Calu3 (cell line): ENCODE measurements at places on chromosomes 16 and 17. TPM values are rescaled to one million over a fixed set of nuclear protein-coding genes. Genes with fewer than 3 reads are reported as not detected.
A peak's percentile ranks its signal among the peaks of the same experiment; 100 is the strongest.

DNA sequence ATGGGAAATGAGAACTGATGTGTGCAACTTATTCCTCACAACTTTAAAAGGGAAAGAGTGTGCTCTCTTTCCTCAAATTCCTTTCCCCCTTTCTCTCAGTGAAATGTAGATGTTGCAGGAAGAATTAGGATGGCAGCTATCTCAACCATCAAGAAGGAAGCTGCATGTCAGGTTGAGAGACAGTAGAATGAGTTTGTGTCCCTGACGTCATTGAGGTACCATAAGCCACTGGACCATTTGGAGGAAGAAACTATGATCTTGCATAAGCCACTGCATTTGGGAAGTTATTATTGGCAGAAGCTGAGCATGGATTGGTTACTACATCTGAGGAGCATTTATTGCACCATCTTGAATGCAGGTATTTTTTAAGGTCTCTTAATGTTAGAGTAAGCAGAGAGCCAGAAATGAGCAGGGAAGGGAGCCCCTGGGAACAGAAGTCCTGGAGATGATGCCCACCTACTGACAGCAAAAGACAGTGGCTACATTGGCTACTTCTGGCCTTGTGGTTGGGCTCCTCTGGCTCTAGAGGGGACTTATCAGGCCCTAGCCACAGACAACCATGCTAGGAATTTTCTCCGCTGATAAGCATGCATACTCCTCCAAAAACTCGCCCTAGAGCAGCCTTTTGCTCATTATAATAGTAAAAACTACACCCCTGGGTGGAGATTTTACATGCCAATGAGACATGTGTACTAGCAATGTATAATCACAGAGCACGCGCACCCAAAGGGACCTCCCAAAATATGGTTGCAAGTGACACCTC, 249.0 kb upstream of the SALL1 start:
- no peak for DNase-seq
- no peak overlapping the region for H3K27ac ChIP-seq
- H3K36me3 ChIP-seq: peaks cover 13% of the 10 kb centered on the region
- peaks cover 68% of the 10 kb centered on the region for H3K4me1 ChIP-seq

DNA sequence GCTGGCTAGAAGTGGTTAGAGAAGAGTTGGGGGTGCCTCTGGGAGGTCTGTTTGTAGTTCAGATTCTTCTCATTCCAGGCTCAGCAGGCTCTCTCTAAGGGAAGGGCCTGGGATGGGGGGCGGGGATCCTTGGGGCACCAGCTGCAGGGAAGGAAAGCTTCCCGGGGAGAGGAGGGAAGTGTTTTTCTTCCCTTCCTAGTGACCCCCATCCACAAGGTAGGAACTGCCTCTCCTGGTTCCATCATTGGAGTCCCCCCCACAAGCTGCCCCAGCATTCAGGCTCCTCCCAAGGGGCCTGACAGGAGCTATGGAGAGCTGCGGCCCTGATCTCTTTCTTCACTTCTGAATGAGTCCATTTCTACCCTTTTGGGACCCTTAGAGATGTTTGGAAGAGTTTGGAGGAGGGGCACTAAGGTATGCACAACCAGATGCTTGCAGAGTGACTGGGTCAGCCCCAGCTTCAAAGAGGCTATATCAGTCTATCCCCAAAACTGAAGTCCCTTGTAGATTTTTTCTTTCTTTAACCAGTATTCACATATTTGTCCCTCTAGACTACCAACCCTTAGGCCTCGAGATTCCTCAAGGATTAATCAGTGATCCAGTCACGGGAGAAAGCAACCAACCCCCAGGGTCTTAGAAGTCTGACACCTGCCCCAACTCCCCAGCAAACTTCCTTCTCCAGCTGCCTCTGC, 13.9 kb upstream of the FZD2 start:
- H3K4me1 ChIP-seq: peaks cover 61% of the 10 kb centered on the region
- H3K4me3 ChIP-seq: peak overlapping the region; percentile 54
- DNase-seq: peak; percentile 81
- peak overlapping the region; percentile 61 for H3K27ac ChIP-seq
- peaks cover 12% of the 10 kb centered on the region for H3K36me3 ChIP-seq

DNA sequence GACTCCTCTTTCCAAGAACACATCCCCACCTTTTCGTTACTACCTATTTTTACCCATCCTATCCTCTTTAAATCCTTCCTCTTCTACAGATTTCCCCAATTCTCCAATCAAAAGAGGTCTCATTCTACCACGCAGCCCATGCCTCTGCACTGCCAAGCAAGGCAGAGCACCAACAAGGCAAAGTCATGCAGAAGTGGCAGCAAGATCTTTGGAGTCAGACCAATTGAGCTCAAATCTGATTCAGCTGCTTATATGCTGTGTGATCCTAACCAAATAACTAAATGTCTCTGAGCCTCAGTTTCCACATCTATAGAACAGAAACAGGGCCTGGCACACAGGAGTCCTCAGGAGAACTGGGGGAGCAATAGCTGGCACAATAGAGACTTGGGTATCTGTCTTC, 41.0 kb downstream of the TOM1L2 start:
- H3K27ac ChIP-seq: no peak overlapping the region
- H3K27me3 ChIP-seq: no peaks in the 10 kb centered on the region
- peaks cover 16% of the 10 kb centered on the region for H3K4me1 ChIP-seq
- no peaks in the 10 kb centered on the region for H3K36me3 ChIP-seq
- H3K4me3 ChIP-seq: no peak overlapping the region

DNA sequence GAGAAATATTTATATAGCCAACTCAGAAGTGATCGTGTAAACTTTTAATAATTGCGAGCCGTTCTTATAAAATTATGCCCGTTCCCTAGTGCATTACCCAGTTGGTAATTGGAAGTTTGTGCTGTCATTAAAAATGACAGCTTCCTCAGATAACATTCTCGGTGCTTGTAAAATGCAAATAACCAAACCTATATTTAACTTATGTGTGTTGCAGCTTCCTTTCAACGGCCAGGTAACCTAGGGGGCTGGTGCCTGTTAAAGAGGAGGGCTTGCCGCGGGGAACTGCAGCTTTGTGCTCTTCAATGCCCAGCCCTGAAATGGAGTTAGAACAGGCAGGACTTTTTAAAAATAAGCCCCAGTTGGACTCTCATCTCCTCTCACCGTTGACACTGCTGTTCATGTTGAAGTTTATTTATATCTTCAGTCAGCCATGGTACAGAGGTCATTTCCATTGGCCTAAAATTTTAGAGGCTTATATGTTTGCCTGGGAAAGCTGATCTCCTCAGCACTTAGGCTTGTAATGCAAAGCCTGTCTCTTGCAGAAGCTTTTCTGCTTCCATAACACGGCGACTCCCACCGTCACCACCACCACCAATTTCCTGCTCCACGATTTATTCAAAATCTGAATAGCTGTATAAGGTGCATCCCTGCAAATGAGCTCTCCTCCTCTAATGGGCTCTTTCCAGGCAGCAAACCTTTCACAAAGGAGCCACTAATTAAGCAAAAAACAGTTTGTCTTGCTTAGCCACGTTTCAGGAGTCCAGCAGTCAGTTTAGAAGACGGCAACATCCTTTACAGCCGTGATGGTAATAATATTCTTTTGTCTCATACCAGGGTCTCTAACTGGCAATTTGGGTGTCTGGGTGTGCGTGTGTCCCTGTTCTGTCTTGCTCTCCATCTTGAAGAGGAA, 74.7 kb downstream of the RPA1 start:
- H3K4me1 ChIP-seq: no peaks in the 10 kb centered on the region
- H3K27me3 ChIP-seq: peaks cover 37% of the 10 kb centered on the region
- H3K36me3 ChIP-seq: no peaks in the 10 kb centered on the region
- no peak for DNase-seq
- H3K27ac ChIP-seq: no peak overlapping the region

- no peak overlapping the region for H3K4me3 ChIP-seq
- H3K27ac ChIP-seq: no peak overlapping the region
- H3K27me3 ChIP-seq: peaks cover 100% of the 10 kb centered on the region
- no peak for DNase-seq
These were observed 107.6 kb downstream of the ZNF423 start for GRCh38 chr16:49748322-49748721.

The CENPV gene
- 49.9 and 58.0 TPM in 2 replicates for total RNA-seq

DNA sequence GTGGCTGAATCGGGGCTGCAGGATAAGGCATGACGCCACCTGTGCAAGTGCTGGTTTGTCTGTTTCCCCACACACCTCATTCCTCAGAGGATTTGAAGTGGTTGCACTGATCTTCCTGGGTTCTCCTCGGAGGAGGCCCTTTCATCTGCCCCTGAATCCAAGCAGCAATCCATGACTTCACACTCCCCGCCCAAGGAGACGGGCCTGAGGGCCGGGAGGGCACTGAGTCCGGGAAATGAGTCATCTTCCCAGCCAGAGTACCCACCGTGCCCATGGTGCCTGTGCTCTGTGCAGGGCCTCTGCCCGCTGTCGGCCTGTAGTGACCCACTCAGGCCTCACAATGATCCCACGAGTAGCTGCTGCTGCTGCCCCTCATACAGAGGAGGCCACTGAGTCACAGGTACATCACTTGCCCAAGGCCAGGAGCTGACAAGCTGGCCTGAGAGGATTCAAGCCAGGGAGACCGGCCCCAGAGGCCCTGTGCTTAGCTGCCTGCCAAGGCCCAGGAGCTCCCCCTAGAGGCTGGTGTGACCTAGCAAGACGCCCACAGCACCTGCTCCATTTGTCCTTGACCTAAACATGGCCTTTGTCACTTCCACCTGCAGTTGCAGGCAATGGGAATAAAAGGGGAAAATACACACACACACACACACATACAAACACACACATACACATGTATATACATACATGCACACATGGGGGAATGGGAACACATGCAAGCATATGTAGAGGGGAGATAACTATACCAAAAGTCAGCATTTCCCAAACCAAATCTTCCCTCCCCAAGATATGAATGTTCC, 240.0 kb downstream of the C16orf95 start:
- peaks cover 12% of the 10 kb centered on the region for H3K4me1 ChIP-seq
- H3K27me3 ChIP-seq: peaks cover 73% of the 10 kb centered on the region
- no peaks in the 10 kb centered on the region for H3K36me3 ChIP-seq

DNA sequence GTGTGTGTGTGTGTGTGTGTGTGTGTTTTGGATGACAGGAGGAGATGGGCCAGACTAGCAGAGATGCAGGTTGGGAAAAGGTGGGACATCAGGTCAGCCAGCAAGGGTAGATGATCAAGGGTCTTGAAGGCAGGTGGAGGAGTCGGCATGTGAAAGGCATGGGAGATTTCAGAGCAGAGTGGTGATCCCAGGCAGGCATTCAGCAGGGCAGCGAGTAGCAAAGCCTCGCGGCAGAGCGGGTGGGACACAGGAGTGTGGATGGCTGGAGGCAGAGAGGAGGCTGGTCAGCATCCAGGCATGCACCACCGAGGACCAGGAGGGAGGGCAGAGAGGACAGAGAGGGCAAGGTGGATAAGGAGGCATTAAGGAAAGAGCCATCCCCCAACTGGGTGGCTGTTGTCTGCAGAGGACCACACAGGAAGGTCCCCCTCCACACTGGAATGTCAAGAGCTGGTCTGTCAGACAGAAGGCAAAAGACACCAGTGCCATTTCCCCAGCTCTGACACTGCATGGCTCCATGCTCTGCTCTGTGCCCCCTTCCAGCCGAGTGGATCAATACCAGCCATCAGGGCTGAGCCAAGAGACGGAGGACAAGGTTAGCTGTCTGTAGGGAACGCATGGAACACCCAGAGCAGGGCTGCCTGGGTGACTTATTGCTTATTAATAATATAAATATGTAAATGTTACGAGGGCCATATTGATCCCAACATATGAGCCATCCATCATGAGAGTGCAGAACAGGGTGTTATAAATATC, 74.8 kb upstream of the RPL38 start:
- no peak for DNase-seq
- H3K36me3 ChIP-seq: peaks cover 4% of the 10 kb centered on the region
- no peak overlapping the region for H3K27ac ChIP-seq

GRCh38 chr16:57476546-57477410, 9.5 kb downstream of the DOK4 start:
- H3K36me3 ChIP-seq: peaks cover 17% of the 10 kb centered on the region
- no peak for DNase-seq
- H3K27me3 ChIP-seq: no peaks in the 10 kb centered on the region

The EPOP gene
- 15.3 and 20.9 TPM in 2 replicates for total RNA-seq

DNA sequence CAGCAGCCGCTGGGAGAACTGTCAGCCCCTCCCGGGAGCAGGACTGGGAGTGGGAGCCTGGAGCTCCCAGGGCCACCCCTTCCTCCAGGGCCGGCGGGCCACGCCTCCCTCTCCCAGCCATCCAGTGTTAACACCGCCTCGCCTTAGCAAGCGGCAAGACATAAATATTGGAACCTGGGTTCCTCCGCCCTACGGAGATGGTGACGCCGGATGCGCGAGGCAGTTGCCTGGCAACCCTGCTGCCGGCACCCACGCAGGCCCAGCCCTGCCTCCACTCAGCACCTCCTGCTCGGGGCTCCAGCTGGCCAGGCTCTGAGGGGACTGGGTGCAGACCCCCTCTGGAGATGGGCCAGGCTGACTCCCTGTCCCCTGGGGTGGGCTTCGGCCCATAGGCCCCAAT, 27.4 kb upstream of the CACNA1H start:
- peak; percentile 34 for DNase-seq
- H3K27ac ChIP-seq: no peak overlapping the region
- H3K27me3 ChIP-seq: peaks cover 74% of the 10 kb centered on the region
- no peaks in the 10 kb centered on the region for H3K36me3 ChIP-seq
- H3K4me3 ChIP-seq: no peak overlapping the region
- no peaks in the 10 kb centered on the region for H3K4me1 ChIP-seq

DNA sequence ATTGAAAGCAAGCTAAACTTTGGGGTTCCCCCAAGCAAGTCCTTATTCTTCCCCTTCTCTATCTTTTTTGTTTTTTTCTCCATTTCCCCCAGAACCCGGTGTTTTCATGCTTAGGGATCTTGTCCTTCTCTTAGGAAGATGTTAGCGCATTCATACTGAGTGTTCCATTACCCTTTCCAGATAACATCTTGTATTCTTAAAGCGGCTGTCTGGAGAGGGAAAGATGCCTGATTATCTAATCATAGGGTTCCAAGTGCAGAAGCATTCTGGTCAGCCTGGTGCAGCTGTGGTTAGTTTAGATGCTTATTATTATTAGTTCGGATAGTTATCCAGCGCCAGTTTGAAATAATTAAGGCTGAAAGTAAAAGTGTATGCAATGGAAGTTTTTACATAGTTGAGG, 2.0 kb downstream of the TOM1L1 start:
- peaks cover 36% of the 10 kb centered on the region for H3K36me3 ChIP-seq
- H3K4me3 ChIP-seq: no peak overlapping the region
- no peak overlapping the region for H3K27ac ChIP-seq
- no peaks in the 10 kb centered on the region for H3K27me3 ChIP-seq
- DNase-seq: no peak

DNA sequence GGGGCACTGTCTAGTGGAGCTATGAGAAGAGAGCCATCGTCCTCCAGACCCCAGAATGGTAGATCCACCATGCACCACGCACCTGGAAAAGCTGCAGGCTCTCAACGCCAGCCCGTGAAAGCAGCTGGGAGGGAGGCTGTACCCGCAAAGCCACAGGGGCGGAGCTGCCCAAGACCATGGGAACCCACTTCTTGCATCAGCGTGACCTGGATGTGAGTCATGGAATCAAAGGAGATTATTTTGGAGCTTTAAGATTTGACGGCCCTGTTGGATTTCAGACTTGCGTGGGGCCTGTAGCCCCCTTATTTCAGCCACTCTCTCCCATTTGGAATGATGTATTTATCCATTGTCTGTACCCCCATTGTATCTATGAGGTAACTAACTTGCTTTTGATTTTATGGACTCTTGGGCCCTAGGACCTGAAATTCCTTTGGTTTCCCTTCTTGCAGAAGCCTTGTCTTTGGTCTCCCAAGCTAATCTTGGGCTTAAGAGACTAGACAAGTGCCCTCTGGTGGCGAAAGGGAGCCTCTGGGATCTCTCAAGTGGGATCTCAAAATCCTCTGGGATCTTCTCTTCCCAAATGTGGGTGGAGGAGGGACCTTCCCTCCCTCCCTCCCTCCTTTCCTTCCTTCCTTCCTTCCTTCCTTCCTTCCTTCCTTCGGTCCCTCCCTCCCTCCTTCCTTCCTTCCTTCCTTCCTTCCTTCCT, 58.2 kb upstream of the HAPSTR1 start:
- no peak overlapping the region for H3K27ac ChIP-seq
- peak; percentile 54 for DNase-seq
- no peaks in the 10 kb centered on the region for H3K27me3 ChIP-seq
- no peaks in the 10 kb centered on the region for H3K4me1 ChIP-seq
- H3K4me3 ChIP-seq: no peak overlapping the region

The SLC13A2 gene
- total RNA-seq: not detected in 2 replicates
